ENCODE measurements at places on chromosomes 5 and 9.
A peak's percentile ranks its signal among the peaks of the same experiment; 100 is the strongest.

DNA sequence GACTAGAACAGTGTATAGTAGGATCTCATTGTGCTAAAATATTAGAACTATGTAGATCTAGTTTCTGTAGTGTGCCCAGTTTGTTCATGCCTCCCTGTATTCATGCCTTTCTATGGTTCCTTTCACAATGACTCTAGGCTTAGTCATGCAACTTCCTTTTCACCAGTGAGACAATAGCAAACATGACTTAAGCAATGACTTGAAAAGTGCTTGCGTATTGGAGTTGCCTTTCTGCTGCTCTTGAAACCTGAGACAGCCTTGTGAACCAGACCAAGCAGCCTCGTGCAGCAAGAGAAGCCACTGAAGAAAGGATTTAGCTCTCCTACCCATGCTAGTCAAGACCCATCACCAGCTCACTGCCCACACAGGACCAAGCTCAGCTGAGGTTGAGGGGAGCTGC, 294.5 kb upstream of the TAS2R1 start:
- peak; percentile 93 for DNase-seq

DNA sequence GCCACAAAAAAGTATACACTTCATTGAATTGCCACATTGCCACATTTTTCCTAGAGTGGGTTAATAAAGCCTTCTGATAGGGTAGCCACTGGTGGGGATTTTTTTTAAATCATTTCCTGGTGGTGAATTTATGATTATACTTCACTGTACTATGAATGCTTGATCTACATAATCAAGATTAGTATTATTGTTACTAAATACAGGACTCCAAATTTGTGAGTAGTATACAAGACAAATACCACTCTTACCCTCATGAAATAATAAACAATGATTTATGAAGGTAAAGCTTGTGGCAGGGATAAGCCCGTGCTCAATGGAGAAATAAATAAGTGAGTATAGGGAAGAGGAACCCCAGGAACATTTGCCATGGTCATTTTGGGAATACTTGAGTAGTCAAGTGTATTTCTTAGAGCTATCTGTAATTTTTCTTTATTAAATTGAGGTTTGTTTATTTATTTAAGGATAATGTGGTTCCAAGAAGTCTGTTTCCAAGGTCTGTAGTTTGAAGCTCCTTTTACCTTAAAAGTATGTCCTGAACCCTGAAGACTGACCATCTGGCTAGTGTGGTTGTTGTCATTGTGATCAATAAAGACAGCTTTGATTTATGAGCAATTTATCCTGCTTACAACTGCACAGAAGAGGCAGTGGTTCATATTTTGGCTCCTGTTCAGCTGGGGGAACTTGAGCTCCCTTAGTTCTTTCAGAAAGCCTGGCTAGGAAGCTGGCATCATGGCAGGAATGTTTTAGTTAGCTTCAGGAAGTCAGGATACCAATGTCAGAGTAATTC, 118.6 kb downstream of the ZSWIM6 start:
- DNase-seq = peak; percentile 94

GRCh38 chr5:32960340-32961058, 249.4 kb downstream of the NPR3 start:
- DNase-seq = no peak

DNA sequence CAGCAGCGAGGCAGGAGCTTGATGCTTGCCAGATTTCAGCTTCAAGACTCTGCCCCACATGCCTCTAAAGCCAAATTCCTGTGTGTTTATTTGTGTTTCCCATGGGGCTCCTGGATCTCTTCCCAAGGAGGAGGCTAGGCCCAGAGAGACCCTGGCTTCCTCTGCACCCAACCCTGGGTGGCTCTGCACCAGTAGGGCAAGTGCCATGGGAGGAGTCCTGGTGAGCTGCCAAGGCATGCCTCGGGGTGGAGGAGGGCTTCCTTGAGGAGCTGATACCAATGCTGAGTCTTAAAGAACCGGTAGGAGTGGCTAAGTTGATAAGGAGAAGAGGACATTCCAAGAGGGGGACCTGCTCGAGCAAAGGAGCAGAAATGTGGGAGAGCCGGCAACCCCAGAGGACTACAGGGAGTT, 6.8 kb upstream of the TIFAB start:
- DNase-seq = peak; percentile 61

GRCh38 chr9:113613815-113614413, 150.4 kb downstream of the RGS3 start:
- DNase-seq = no peak

- no peak for DNase-seq
These were observed 36.4 kb downstream of the SLC30A5 start for GRCh38 chr5:69130241-69130640.

- peak; percentile 86 for DNase-seq
These were observed 8.8 kb downstream of the PRXL2C start for GRCh38 chr9:96646081-96646991.

DNA sequence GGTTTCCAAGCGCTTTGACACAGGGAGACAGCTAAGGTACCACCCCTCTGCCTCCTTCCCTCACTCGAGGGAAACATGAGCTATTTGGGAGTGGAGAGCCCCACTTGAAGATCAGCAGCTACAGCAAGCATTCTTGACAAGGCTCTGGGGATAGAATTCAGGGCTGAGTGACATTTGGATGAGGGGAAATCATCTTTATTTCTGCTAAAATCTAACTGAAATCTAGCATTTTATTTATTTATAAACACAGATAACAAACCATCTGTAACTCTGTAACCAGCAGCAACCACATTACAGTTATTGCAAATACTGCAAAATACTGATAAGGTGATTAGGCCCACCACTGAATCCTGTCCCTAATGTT, 22.4 kb downstream of the RNF130 start:
- peak; percentile 23 for DNase-seq

- DNase-seq = no peak
These were observed 122.3 kb downstream of the MTRR start for GRCh38 chr5:7991125-7991821.

DNA sequence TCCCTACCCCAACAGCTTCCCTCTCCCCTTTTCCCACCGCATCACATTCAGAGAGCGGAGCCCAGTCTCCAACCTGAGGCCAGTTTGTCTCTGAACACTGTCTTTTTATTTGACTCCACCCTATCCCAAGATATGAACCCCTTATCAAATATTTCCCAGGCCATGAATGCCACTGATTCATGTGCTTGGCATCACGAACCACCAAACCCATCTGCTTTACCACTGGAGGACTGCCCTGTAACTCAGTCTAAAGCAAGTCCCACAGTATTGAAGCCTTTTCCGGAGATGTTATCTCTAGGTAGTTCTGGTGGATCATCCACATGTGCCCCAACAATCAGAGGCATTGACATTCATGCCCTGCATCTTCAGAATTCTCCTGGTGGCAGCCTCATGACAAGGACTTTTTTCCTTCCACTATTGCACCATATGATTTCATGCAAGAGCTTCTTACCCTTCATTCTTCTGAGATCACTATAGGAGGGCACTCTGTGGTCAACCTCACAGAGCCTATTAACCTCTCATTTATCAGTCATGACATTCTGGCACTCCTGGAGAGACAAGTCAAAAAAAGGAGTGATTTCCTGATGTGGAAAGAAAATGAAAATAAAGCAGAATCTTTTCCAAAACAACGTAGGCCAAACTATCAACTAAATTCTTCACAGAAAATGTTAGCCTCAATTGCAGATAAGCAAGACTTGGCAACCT, 12.3 kb upstream of the SPATA31D4 start:
- DNase-seq = no peak

- peak; percentile 74 for DNase-seq
These were observed 40.1 kb downstream of the DCAF10 start for GRCh38 chr9:37840560-37841194.

DNA sequence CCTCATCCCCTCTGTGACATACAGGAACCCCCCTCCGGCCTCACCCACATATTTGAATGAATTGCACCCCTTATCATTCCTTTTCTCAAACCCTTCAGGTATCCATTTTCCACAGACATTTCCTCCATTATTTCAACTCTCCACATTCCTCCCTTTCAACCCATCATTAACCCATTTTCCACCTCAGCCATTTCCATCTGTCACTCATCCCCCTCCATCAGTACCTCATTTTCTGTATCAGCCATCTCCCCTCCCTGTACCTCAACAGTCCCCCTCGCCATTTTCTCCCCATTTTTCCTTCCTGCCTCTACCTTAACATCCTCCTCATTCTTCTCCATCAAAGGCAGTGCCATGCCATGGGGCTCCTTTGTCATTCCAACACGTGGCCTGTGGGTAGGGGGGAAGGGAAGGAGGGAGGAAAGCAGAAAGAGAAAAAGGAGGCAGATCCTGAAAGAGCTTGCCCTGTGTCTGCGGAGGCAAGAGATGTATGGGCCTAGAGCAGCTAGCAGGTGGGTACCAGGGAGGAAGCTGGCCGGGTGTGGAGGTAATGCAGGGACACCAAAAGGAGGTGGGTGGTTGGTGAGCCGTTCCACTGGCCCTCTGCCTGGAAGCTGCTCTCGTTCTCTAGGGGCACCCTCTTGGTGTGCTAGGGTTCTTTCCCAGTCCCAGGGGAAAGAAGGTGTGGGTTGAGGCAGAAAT, 1.5 kb downstream of the DNAJB5 start:
- no peak for DNase-seq

DNA sequence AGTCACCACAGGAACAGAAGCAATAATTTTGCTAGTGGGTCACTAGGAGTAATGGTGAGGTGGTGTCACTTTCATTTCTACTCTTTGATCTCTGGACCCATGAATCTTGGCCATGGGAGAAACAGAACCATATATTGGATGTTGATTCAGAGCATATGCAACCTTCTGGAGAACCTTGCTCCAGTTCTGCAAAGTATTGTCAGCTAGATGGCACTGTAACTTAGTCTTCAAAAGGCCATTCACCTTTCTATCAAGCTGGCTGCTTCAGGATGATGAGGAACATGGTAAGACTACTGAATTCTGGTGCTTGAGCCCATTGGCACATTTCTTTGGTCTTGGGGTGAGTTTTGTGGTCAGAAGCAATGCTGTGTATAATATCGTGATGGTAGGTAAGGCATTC, 129.1 kb upstream of the FBN2 start:
- DNase-seq = peak; percentile 34

- DNase-seq = no peak
These were observed 255.5 kb downstream of the MAN2A1 start for GRCh38 chr5:109945097-109945678.

DNA sequence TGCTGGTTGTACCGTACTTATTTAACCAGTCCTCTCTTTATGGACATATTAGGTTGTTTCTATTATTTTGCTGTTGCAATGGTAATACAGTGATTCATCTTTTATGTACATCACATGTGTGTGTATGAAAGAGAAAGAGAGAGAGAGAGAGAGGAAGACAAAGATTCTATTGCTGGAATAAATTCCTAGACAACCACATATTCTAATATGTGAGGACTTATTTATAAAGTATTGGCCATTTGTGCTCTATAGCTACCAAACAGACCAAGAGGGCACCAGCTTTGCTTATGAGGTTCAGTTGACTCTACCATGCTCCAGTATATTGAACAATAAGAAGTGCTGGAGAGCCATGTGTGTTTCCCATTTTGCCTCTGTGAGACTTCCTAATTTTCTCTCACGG, 513.5 kb downstream of the DMAC1 start:
- no peak for DNase-seq

DNA sequence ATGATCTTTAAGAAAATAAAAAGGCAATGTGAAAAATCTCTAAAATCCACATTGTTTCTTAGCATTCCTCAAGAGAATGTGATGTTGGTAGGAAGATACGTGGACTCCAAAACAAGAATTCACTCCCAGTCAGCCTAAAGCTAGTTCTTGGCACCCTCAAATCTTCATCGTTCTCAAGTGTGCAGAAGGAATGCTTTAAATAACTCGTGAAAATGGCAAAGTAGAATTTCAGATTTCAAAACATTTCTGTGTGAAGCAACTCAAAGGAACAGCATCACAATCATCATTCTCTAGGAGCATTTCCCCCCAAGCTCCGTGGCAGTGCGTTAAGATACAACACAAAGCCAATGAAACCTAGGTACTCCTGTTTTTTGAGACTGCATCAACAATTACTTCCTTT, 185.1 kb upstream of the DMAC1 start:
- DNase-seq = no peak

DNA sequence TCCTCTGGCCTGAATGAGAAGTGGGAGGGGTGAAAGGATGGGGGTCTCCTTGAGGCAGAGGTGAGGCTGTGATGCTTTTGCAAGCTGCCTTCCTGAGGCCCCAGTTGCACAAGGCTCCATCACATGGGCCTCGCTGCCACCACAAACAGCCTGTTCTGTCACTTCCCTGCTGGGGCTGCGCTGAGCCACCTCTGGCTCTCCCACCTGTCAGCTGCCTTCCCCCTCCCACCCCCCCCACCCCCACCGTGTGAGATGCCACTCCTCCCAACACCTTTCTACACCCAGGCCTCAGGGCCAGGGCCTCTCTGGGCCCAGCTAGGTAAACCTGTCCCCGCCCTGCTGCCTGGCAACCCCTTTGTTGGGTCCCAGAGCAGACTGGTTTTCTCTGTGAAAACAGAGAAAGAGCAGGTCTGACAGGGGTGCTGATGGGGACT, 4.5 kb upstream of the PDLIM4 start:
- no peak for DNase-seq

DNA sequence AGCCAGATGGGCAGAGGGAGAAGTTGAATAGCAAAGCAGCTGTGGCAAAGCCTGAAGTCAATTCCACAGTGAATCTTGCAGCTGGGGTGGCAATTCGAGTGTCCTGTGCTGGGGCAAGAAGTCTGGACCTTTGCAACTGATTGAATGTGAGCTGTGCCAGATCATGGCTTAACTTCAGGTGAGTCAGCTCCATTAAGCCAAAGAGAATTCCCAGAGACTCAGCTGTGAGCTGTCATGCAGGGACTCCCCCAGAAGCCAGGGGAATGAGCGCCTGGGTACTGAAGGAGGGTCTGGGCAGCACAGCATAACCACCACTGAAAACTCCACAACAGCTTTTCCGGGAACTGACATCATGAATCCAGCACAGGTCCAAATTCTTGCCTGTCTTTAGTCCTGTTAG, 153.5 kb upstream of the TRPC7 start:
- DNase-seq = no peak

DNA sequence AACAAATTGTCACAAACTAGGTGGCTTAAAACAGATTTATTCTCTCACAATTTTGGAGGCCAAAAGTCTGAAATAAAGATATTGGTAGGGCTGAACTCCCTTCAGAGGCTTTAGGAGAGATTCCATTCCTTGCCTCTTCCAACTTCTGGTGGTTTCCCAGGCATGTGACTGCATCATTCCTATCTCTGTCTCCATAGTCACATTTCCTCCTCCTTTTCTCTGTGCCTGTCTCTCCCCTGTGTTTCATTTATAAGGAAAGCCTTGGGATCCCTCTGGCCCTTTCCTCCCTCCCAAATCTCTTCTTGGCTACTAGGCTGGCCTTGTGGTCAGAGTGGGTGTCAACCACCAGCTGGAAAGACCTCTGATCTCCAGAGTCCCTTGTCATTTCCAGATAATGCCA, 78.2 kb downstream of the SNX18 start:
- DNase-seq = no peak

- no peak for DNase-seq
These were observed 35.6 kb downstream of the ERP44 start for GRCh38 chr9:100063185-100063584.

- DNase-seq = peak; percentile 28
These were observed 1.6 kb downstream of the FABP6 start for GRCh38 chr5:160230686-160231527.

- peak; percentile 96 for DNase-seq
These were observed at the start of gene PLAA for GRCh38 chr9:26946753-26947727. TSS of gene PLAA (minus strand) at chr9:26947242. CDS start at chr9:26947045, 197 bp downstream.

- no peak for DNase-seq
These were observed 272.0 kb upstream of the ACTBL2 start for GRCh38 chr5:57754616-57755015.

- DNase-seq = no peak
These were observed 21.0 kb upstream of the TRIM52 start for GRCh38 chr5:181281984-181282316.

- DNase-seq = no peak
These were observed 507.3 kb upstream of the TNC start for GRCh38 chr9:115625251-115625650.

GRCh38 chr5:32507738-32508434, 63.3 kb upstream of the ZFR start:
- DNase-seq = peak; percentile 38

Data from adipocyte (in vitro differentiated cells).